ENCODE measurements at places on chromosomes 6 and 20.
A peak's percentile ranks its signal among the peaks of the same experiment; 100 is the strongest.

DNA sequence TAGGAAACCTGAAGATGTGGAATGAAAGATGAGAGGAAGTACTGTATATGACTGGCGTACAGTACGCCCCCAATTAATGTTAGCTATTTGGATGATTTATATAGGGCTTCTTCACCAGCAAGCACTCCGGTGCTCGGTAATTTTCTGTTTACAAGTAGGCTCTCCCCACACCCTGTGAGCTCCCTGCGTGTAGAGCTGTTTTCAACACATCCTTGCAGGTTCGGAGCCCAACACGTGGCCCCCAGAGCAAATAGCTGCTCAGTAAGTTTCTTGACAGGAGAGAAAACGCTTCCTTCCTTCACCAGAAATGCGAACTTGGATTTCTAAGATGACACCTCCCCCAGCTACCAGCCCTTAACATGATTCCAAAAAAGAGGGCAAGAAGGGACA lies 1.2 kb upstream of the RAB22A start:
- DNase-seq = no peak

GRCh38 chr6:154170106-154170505 lies 131.1 kb downstream of the OPRM1 start:
- DNase-seq = no peak

- no peak for DNase-seq
Observed at GRCh38 chr20:46178891-46179290, 60.8 kb downstream of the CD40 start.

- DNase-seq = no peak
Observed at GRCh38 chr20:48805716-48806115, 22.1 kb downstream of the PREX1 start.

- no peak for DNase-seq
Observed at GRCh38 chr20:57543754-57544153, 17.2 kb upstream of the PCK1 start.

DNA sequence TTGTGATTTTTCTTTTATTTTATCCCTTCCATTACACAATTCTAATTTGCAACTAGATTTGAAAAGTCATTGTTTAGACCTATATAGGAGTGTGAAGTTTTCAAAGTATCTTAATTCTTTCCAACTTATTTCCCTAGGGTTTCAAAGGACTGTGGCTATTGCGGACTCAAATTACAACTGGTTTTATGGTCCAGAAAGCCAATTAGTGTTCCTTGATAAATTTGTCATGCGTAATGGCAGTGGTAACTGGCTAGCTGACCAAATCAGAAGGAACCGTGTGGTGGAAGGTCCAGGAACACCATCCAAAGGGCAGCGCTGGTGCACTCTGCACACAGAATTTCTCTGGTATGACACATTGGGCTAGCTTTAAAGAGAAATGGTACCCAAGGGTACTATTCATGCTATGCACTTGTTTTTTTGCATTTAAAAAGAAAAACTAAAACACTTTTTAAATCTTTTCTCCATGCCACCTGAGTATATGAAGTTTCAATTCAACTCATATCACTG lies 27.9 kb upstream of the CALHM6 start:
- DNase-seq = no peak

GRCh38 chr6:119533603-119534279 lies 184.2 kb upstream of the MAN1A1 start:
- DNase-seq = no peak

DNA sequence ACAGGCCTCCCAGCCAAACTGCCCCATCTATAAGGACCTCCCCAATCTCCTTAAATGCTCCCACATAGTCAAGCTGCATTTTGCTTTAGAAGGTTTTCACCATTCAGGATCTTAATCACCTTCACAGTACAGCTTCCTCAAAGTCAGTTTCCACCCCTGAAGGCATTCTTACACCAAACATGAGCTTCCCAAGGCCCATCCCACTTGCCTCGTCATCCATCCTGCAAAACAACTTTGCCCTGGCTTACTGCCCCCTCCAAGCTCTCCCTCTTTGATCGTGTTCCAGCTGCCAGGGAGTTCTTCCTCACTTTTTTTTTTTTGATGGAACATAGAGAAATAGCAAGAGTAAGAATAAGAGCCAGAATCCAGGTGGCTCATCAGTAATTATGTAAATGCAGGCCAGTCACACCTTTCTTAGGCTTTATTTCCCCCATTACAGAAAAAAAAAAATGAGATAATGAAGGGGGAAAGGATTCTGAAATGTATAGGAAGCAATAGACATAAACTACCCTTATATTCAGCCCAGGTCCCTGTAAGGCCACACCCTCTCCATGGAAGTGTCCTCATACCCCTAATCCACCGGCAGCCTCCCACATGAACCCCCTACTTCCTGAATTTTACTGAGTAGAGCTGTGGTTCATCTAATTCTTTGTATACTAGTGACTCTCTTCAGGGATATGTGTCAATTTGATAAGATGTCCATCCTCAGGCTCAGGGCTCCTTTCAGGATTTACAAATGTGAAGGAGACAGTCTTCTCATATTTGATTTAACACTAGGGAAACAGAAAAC lies 12.7 kb downstream of the TRIM27 start:
- DNase-seq = no peak

DNA sequence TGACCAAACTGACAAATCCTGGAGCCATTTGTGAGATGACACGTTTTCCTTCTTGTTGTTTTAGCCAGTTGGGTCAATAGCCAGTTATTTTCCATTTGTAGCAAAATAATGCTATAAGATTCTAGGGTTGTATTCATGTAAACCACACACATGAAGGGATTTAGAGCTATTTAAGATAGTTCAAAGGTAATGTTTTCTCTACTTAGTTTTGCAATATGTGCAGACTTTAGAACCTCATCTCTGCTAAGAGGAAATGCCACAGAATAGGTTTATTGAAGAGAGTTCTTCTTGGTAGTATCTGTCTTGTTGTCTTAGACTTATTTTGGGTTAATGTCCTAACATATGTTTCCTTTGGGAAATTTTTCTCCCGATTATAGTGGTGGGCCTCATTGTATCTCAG lies 213.5 kb upstream of the RIMS1 start:
- DNase-seq = no peak

DNA sequence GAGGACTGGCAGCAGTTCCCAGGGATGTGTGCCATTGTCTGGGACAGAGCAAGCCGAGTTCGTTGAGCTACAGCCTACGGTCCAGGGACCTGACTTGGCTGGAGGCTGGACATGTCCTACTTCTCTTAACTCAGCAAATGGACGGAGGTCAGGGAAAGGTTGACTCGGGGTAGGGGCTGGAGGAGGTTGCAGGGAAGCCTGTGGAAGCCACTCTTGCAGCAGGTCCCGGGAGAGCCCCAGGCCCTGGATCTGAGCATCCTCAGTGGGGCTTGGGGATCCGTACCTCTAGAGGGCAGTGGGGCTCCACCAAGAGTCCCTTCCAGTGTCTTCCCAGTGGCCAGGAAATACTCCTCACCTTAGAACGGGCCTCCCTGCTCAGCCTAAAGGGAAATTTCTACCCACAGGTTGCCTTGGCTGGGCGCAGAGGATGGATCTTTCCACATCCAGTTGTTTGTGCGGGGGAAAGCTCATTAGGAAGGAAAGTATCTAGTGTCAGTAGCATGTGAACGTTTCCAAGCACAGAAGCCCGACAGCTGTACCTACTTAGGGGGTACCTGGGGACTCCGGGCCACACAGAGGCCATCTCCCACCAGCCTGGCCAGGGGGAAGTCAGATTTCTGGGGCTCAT lies 170.2 kb downstream of the NFATC2 start:
- peak; percentile 41 for DNase-seq

DNA sequence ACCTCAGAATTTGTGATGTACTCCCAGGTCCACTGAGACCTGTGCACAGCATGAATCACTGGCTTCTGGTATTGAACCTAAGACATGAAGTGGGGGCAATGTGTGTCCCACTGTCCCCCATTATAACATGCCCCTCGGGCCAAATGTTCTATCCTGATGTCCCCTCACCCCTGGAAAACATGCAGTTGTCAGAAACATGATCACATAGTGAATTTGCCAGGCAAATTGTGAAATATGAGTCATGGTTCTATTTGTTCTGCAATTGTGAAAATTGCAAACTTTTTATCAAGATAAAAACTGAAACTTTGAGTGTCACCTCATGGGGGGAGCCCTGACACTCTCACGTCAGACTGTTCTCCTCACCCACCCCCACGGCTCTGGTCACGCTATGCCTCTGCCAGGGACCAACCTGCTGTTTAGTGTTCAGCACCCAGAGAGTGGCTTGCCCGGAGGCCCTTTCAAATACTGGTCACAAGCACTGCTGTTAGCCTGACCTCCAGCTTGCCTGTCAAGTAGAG lies 305.3 kb downstream of the CLIC5 start:
- DNase-seq = no peak

GRCh38 chr6:147715035-147715434 lies 206.5 kb downstream of the SAMD5 start:
- DNase-seq = no peak

DNA sequence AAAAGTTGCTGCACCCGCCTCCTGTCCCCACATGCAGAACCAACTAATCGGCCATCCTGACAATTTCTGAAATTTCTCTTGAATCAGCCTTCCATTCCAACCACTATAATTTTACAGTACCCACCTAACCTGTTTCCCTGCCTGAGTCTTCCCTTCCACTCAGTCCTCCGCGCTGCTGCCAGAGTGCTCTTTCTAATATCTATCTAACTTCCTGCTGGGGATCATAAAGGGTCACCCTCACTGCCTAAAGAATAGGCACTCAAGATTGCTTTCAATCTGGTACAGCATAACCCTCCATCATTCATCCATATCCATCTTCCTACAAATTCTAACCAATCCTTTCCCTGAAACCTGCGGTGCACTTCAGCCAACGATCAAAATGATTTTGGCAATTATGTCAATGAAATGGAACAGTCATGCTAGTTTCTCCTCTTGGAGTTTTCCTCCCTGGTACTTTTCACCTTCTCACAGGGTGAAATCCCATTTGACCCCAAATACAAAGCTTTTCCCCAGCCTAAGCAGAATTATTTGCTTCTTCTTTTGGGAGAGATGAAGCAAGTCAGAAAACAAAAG lies 117.5 kb upstream of the BEND6 start:
- no peak for DNase-seq

DNA sequence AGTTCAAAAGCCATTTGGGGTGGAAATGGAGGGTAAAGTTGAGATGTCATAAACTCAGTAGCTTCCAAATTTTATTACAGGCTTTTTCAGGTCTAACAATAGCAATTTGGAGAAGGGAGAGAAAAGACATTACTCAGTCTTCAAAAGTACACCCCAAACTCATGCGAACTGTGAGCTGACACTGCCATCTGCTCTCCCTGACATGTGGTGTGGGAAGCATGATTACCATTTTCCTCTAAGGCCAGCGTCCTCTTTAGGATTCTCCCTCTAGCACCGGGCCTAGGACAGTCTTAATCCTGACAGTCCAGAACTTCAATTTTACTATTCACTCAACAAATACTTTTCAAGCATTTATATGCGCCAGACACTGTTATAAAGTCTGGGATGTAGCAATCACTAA lies 536.0 kb upstream of the JARID2 start:
- DNase-seq = no peak

DNA sequence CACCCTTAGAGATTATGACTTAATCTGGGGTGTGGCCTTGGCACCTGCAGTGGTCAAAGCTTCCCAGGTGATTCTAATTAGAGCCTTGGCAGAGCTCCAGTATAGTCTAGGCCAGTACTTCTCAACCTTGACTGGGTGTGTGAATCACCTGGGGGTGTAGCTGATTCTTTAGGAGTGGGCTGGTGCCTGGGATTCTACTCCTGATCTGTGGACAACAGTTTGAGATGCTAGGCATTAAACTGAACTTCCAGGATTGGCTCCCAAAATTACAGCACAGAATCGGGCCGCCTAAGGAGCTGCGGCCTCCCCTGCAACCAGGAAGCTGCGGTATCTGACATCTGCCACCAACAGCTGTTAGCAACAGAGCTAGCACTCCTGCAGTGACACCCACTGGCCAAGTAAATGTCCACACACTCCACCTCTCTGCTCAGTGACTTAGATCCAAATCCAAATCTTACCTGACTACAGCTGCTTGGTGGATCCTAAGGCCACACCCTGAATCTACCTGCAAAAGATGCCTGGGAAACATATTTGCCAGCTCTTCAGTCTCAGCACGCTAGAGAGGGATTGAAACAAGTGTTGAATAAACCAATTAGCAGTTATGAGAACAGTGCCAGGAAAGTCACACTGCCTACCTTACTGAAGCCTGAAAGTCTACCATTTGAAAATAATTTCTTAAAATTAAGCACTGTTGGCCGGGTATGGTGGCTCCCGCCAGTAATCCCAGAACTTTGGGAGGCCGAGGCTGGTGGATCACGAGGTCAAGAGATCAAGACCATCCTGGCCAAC lies 126.7 kb downstream of the UNC5CL start:
- no peak for DNase-seq

GRCh38 chr6:170098428-170099170 lies 192.3 kb downstream of the DLL1 start:
- DNase-seq = no peak

DNA sequence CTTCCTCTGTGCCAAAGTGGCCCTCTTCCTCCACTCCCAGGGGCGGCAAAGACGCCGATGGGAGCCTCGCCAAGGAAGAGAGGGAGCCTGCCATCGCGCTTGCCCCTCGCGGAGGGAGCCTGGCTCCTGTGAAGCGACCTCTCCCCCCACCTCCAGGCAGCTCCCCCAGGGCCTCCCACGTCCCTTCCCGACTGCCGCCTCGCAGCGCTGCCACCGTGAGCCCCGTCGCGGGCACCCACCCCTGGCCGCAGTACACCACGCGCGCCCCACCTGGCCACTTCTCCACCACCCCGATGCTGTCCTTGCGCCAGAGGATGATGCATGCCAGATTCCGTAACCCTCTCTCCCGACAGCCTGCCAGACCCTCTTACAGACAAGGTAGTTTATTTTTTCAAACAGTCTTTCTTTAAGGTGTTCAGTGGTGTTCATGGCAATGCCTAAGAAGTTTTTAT lies 64.9 kb downstream of the FNDC1 start:
- no peak for DNase-seq

DNA sequence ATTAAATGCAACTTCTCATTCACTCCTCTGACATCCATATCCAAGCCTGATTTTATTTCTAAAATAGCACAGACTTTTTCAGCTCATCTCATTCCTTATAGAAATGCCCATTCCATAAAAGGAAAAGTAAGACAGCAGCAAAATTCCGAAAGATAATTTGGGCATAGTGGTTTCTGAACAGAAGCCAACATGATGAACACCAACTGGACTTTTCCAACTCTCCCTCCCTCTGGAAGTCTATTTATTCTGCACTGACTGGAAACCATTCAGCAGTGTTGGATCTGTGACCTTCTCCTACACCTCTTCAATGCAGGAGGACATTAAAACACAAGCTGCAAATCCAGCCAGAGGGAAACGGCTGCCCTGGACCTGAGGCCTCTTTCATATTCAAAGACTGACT lies 306.2 kb upstream of the NT5E start:
- DNase-seq = no peak

- no peak for DNase-seq
Observed at GRCh38 chr20:48706116-48706656, 121.6 kb downstream of the PREX1 start.

- DNase-seq = no peak
Observed at GRCh38 chr6:82204020-82204419, 43.5 kb downstream of the IBTK start.

GRCh38 chr6:66328200-66328599 lies 621.2 kb upstream of the EYS start:
- DNase-seq = no peak
